Activated T-cell treated with anti-CD3 and anti-CD28 coated beads for 4 hours (primary cell): ENCODE measurements at places on chromosomes 5 and 9.

- DNase-seq = no peak
These were observed 172.1 kb upstream of the DMRTA1 start for GRCh38 chr9:22274477-22274876.

GRCh38 chr5:96339862-96340261 lies 93.2 kb downstream of the PCSK1 start:
- DNase-seq = no peak

DNA sequence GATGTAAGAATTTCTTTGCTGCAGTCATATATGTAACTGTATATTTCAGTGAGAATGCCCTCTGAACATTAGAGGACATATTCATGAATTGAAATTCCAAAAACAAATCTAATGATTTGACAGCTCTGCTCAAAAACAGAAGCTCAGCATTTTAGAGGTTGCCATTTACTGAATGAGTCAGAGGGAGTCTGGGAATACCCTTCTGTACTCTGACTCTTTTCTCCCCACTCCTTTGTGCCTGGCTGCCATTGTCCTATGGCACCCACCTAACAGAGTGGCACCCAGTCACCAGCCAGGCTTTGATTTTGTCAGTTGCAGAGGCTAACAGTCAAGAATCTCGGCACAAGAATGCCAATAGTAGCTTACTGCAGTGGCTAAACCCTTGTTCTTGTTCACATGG lies 133.6 kb downstream of the ATG10 start:
- no peak for DNase-seq

- DNase-seq = no peak
These were observed 122.2 kb upstream of the ITGA1 start for GRCh38 chr5:52665559-52665958.

DNA sequence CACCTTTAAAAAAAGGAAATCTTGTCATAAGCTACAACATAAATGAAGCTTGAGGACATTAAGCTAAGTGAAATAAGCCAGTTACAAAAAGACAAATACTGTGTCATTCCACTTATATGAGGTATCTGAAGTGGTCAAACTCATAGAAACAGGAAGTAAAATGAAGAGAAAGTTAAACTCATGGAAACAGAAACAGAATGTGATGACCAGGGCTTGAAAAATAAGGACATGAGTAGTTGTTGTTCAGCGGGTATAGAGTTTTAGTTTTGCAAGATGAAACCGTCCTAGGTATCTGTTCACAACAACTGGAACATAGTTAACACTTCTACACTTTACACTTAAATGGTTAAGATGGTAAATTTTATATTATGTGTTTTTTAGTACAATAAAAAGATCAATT lies 47.8 kb upstream of the SLC1A3 start:
- DNase-seq = no peak

DNA sequence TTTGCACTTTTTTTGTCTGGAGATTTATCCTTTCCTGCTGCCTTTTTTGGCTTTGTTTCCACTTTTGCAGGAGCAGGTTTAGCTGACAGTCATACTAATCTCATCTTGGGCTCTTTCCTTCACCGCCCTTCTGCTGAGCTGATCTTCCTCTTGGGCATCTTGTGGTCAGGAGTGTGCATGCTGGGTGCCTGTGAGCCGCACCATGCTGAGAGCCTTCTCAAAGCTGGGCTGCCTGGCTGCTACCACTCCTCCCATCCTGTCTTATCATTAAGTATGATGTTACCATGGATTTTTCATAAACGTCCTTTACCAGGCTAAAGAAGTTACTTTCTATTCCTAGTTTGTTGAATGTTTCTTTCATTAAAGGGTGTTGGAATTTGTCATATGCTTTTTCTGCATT lies 49.5 kb upstream of the MCCC2 start:
- DNase-seq = no peak

DNA sequence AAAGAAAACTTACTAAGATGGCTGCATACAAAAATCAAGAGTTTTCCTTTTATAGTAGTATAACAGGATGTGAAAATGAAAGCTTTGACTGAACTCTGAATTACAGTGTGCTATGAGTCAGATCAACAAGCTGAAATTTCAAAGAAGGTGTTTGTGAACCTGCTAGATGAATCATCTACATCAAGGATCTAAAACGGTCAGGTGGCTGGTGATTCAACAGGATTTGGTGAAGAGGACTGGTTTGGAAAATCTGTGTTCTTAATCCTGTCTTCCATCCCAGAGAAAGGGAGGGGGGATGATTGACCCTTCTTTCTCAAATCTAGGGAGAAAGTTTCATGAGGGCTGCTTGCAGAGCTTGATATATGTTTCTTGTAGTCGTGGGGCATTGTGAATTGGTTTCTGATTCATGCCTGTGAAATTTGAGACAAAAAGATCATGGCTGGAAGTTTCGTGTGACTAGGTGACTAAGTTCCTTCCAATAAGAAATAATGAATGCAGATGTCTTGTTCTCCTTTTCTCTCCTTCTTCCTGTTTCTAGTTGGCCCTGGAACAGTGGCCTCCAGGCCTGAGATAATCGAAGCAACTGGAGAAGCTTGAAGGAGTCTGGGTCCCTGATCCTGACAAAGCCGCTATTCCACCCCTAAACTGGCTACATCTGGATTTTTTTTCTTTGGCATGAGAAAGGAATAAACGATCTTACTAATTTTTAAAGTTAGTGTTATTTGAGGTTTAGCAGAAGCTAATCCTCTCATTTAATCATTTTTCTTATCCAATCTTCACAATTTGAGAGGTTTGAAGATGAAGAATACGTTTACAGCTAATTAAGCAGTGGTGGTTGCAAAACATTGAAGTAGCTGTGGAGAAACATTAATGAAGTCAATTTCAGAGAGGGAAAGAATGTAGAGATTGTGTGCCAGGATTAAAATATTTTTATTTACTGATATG lies 67.2 kb downstream of the MRPS30 start:
- no peak for DNase-seq

DNA sequence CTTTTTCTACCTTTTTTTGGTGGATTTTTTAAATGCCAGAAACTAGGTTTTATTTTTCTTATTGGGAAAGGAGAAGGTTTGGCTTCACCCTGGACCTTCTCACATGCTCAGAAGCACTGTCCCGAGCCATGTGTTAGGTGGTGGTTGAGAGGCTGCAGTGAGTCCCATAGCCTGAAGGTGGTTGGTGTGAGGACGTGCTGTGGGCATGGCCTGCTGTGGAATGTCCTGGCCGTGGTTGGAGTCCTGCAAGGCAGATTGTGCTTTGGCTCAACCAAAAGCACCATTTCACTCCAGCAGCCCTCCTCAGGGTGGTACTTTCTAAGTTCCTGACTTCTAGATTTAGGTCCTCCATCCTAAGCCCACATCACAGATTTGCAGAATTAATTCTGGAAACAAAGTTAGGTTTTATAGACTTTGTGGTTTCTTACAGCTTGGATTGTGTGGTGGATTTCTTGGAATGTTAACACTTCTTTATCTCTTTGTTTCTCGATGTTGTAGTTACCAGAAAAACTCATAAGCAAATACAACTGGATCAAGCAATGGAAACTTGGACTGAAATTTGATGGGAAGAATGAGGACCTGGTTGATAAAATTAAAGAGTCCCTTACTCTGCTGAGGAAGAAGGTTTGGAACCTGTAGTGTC lies 22.6 kb downstream of the OTULIN start:
- no peak for DNase-seq

- peak; percentile 38 for DNase-seq
These were observed 43.1 kb downstream of the TMEM174 start for GRCh38 chr5:73215891-73216610.

- DNase-seq = no peak
These were observed 253 bp downstream of the SLC12A2 start for GRCh38 chr5:128083811-128084227.

GRCh38 chr9:126482361-126483044 lies 131.2 kb upstream of the LMX1B start:
- no peak for DNase-seq

DNA sequence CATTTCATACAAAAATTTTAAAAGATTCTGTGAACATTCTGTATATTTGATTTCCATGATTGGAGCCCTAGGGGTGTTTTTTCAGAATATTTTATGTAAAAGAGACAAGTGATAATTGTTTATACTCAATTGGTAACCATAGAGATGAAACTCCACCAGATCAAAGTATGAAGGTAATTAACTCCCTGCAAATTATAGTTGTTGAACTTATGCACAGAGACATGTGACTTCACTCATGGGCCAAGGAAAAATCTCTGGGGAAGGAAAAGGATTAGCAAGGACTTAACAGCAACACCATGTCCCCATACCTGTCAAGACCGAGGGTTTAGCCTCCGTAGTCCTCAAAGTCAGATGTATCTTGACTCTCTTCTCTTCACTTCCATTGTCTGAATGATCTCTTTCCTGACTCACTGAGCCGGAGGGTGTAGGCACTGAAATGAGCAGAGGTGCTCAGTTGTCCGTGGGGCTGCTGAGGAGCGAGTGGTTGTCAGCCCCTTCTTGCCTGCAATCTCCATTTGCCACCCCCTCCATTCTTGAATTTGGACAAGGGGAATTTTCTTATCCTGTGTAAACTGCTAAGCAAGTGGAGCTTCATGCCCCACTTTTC lies 17.5 kb upstream of the CXCL14 start:
- DNase-seq = no peak

- DNase-seq = no peak
These were observed 52.3 kb upstream of the CD180 start for GRCh38 chr5:67248703-67249589.

DNA sequence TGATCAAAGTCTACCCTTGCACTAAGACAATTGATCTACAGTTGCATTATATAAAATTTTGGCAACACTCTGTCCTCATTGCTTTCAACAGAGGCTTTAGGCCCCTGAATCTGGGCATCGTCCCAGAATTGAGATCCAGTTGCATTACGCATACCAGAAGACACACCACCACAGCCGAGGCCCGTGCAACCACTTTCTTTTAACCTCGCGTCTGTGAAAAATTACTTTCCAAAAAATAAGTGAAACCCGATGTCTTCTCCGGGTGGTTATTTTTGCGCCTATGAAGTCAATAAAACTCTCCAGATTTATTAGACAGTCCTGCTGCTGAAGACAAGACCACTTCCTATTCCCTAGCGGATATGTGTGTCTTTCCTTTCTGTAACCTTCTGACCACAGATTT lies 52.1 kb upstream of the NFIB start:
- DNase-seq = no peak

DNA sequence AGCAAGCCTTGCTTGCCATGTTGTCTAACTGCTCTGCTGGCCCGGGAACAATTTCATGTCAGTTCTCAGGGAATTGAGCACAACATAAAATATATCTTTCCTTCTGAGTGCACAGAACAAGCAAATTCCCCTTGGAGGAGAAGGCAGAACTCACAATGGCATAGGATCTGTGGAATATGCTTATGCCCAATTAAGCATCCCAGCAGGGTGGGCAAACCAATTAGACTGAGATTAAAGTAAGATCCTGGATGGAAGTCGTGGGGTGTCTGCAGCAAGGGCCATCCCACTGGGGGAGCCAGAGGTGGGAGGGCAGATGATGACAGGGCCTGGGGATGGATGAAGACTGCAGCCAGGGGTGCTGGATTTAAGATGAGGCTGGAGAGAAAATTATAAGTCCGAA lies 114.1 kb downstream of the BRINP1 start:
- no peak for DNase-seq

DNA sequence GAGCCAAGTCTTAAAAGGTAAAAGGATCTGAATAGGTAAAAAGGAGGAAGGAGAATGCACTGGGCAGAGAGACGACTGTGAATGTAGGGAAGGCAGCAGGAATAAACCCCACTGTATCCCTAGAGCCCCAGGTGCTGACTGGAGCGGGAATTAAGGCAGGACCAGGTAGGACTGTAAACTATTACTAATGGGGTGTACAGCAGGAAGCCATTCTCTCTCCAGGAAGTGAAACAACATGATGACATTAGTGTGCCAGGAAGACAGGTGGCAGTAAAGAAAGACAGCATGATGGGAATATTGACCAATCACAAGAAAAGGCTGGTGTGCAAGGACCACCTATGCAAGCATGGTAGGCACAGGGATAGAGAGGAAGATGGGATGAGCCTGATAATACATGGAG lies 433.0 kb downstream of the DNAH5 start:
- no peak for DNase-seq

DNA sequence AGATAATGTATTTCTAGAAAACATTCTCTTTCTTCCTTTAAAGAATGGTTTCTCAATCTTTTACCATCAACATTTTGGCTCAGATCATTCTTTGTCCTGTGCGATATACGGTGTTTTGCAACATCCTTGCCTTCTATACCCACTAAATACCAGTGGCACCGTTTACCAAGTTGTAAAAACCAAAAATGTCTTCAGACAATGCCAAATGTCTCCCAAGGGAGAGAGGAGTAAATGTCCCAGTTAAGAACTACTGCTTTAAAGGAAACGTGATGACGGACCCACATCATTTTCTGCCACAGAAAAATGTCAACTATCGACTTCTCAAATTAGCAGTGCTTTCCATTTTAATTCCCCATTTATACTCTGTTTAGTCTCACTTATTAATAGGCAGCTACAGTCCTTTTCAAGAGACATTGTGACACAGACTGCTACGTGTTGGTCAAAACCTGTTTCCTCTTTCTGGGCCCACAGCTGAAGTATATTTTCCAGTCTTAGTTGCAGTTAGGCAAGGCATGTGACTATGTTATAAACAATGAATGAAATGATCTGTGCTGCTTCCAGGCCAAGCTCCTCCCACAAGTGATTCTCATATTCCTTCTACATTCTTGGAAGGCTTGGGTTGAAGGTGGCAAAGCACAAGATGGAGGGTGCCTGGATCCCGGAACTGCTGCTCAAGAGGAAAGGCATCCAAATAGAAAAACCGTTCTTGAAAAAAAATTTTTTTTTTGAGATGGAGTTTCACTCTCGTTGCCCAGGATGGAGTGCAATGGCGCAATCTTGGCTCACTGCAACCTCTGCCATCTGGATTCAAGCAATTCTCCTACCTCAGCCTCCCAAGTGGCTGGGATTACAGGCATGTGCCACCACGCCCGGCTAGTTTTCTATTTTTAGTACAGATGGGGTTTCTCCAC lies 8.8 kb downstream of the PRXL2C start:
- DNase-seq = no peak

GRCh38 chr5:149724130-149724840 lies 5.8 kb upstream of the PPARGC1B start:
- no peak for DNase-seq

DNA sequence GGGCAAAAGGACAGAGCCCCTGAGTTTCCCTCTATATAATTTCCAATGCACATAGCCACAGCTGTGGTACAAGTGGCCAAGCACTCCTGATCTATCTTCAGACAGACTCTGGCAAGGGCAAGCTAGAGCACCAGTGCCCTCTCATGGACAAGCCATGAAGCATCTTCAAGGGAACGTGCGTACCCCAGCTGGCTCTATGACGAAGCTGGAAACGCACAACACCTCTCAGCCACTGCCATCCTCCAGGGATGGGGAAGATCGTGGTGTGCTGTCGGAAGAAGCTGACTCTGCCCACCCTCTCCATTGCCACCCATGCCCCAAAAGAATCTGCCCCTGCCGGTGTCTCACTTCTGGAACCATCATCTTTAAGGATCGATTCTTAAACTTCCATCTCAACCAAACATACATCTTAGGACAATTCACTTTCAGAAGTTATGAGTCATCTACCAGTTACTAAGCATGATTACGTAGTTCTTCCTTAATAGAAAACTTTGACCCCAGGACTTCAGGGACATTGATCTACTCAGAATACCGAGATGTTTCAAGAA lies 482.9 kb downstream of the AGTPBP1 start:
- DNase-seq = no peak
